ENCODE measurements at places on chromosomes 11 and 22. TPM values are rescaled to one million over a fixed set of nuclear protein-coding genes. Genes with fewer than 3 reads are reported as not detected.
A peak's percentile ranks its signal among the peaks of the same experiment; 100 is the strongest.

DNA sequence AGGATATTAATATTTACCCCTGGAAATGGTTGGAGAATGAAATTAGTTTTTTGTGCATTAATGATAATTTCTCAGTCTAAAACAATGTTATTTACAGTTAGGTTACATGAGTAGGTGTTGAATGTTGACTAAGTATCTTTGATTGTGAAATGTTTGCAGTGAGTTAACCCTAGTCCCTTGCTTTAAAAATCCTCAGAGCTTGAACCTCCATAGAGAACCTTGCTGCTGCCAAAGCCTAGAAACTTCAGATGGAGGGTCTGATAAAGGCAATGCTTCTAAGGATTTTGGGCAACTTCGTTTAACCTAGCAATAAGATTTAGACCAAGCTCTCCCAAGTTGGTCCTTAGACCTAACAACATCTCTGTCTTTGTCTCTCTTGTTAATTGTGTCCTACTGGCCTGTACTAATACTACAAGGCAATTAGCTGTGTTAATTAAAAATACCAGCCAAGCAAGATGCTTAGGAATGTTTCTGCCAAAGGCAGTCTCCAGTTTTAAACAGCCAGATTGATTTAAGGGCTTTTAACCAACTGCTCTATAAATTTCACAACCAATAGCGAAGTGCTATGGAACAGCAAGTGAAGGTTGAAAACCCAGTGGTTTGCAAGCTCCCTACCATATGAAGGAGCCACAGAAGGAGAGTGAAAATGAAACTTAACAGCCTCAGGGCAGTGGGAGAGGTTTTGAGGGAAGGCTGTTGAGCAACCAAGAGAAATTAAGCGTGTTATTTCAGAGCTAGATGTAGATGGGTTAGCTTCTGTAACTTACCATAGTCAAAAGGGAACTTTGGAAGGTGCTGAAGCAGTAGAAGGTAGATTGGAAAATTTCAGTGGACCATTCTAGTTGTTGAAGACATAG is 295.9 kb upstream of the ANO5 start:
- DNase-seq = no peak

DNA sequence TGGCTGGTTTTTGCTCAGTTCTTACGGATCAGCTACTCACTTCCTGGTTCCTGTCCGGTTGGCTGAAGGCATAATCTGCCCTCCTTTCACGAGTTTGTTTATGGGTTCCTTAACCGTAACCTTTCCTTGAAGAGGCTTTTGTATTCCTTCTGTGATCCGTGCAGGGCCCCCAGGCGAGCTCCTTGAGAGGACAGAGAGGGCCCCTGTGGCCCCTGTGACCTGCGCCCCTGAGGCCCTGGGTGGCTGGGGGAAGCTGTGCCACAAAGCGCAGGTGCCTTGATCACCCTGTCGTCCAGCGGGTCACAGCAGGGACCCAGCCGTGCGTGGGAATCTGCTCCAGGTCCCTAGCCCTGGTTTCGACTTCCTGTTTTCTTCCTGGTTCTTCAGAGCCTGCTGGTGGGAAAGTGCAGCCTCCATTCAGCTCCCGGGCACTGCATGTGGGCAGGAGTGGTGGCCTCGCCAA is 27.8 kb upstream of the FADD start:
- no peak for DNase-seq

- peak; percentile 9 for DNase-seq
Observed at GRCh38 chr11:104091281-104092096, 55.0 kb downstream of the DDI1 start.

Gene RIMBP3B
- 0.72 TPM for total RNA-seq

Gene ZNF215
- total RNA-seq = 0.51 TPM

Gene MS4A3
- 0.62 TPM for total RNA-seq

Gene OR8G1
- not detected for total RNA-seq

All from tongue (tissue), 3 donors.